ENCODE measurements at places on chromosomes 5 and 9. TPM values are rescaled to one million over a fixed set of nuclear protein-coding genes. Genes with fewer than 3 reads are reported as not detected.

The GLDC gene
- total RNA-seq = 0.14 TPM

GRCh38 chr5:137611011-137611580 lies 112.0 kb upstream of the SPOCK1 start:
- no peaks in the 10 kb centered on the region for H3K4me1 ChIP-seq
- no peak overlapping the region for H3K4me3 ChIP-seq
- no peak overlapping the region for H3K27ac ChIP-seq
- no peak for DNase-seq
- H3K36me3 ChIP-seq = no peaks in the 10 kb centered on the region

DNA sequence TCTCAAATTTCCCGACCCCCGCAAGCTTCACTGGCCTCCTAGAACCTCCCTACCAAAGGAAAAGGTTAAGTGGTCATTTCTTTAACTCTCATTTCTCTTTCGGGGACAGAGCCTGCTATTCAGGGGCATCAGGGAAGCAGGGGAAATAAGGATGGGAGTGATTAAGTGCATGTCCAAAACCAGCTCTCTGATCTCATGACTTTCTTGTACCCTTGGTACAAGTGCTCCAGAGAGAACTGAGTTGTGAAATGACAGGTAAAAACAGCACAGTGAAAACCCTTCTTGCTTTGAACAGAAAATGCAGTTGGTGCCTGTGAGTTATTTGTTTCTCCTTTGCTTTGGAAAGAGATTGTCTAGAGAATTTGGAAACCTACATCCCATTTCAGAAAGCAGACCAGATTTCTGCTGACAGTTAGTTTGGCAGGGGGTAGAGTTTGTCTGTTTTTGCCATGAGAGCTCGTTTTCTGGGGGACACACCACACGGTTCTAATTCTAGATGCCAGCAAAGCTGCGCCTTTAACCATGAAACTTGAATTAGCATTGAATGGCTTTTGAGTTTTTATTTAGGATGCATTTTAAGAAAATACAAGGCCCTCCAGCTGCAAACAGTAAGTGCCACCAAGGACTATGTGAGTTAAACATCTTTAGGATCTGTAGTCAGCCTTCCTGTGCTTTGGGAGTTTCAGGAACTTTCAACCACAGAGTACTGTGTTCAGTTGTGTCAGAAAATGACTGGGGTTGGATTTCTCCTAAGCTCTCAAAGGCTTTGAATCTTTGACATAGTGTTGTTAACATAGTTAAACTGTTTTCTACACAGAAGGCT lies 161.7 kb upstream of the LHFPL2 start:
- no peaks in the 10 kb centered on the region for H3K4me1 ChIP-seq
- no peaks in the 10 kb centered on the region for H3K36me3 ChIP-seq
- no peak for DNase-seq
- H3K27ac ChIP-seq = no peak overlapping the region
- H3K4me3 ChIP-seq = no peak overlapping the region

- no peaks in the 10 kb centered on the region for H3K4me1 ChIP-seq
- H3K36me3 ChIP-seq = no peaks in the 10 kb centered on the region
- no peak overlapping the region for H3K27ac ChIP-seq
- peaks cover 14% of the 10 kb centered on the region for H3K27me3 ChIP-seq
Observed at GRCh38 chr9:132505991-132506655, 76.3 kb upstream of the BARHL1 start.

DNA sequence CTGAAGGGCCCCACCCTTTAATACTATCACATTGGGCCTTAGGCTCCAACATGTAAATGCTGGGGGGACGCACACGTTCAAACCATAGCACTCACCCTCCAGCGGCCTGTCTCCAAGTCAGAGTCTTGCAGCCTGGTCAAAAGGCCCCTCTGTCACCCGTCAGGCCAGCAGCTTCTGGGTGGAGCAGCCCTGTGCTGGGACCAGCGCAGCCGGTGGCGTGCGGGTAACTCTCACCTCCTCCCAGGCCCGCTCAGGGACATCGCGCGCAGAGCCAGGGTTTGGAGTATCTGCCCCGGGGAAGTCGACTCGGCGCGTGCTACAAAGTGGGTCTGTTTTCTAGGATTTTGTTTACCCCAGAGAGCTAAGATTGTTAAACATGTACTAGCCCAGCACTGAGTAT lies 93.0 kb upstream of the COL5A1 start:
- H3K36me3 ChIP-seq = no peaks in the 10 kb centered on the region
- no peak overlapping the region for H3K4me3 ChIP-seq
- H3K27me3 ChIP-seq = no peaks in the 10 kb centered on the region
- no peak overlapping the region for H3K27ac ChIP-seq

The LCN12 gene
- 16.6 TPM for total RNA-seq

DNA sequence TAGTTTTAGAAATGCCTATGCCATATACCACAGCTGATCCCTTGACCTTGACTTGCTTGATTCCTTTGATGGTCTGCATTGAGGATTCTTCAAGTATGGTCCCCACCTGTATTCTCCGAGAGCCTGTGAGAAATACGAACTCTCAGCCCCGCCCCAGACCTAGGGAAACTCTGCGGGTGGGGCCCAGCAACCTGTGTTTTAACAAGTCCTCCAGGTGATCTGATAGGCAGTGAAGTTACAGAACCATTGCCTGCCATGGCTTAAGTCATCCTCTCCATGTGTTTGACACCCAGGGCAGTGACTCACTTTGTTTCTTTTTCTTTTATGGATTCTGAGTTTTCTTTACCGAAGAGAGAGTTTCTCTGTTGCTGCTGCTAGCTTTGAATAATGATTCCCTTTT lies 18.5 kb downstream of the FRMPD1 start:
- H3K27ac ChIP-seq = no peak overlapping the region
- H3K4me1 ChIP-seq = no peaks in the 10 kb centered on the region
- H3K36me3 ChIP-seq = no peaks in the 10 kb centered on the region

GRCh38 chr9:38382141-38382540 lies 10.4 kb upstream of the ALDH1B1 start:
- H3K4me1 ChIP-seq = no peaks in the 10 kb centered on the region
- no peaks in the 10 kb centered on the region for H3K27me3 ChIP-seq
- no peak overlapping the region for H3K27ac ChIP-seq
- no peak overlapping the region for H3K4me3 ChIP-seq
- no peak for DNase-seq
- H3K36me3 ChIP-seq = no peaks in the 10 kb centered on the region

The BSPRY gene
- total RNA-seq = 2.9 TPM

GRCh38 chr9:89891591-89892304 lies 286.9 kb downstream of the GADD45G start:
- H3K4me3 ChIP-seq = no peak overlapping the region
- H3K27ac ChIP-seq = peak overlapping the region; percentile 74
- H3K36me3 ChIP-seq = no peaks in the 10 kb centered on the region

The CNTNAP3 gene
- total RNA-seq = 2.0 TPM

DNA sequence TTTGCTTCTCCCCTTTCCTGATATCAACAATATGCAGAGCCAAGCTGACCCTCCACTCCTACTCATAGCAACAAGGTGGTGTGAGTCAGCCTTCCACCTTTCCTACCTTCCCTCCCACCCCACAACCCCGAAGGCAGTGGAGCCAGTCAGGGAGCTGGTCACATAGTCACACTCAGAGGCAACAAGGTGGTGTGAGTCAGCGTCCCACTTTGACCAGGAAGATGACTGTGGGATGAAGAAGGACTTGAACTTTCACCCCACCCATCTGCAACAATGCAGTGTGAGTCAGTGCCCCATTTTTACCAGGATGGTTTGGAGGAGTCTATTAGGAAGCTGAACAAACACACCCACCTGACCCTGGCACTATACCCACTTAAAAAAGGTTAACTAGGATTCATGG lies 30.1 kb upstream of the ZNF782 start:
- H3K27me3 ChIP-seq = no peaks in the 10 kb centered on the region
- H3K27ac ChIP-seq = no peak overlapping the region
- H3K4me3 ChIP-seq = no peak overlapping the region
- DNase-seq = peak; percentile 34
- H3K4me1 ChIP-seq = no peaks in the 10 kb centered on the region

DNA sequence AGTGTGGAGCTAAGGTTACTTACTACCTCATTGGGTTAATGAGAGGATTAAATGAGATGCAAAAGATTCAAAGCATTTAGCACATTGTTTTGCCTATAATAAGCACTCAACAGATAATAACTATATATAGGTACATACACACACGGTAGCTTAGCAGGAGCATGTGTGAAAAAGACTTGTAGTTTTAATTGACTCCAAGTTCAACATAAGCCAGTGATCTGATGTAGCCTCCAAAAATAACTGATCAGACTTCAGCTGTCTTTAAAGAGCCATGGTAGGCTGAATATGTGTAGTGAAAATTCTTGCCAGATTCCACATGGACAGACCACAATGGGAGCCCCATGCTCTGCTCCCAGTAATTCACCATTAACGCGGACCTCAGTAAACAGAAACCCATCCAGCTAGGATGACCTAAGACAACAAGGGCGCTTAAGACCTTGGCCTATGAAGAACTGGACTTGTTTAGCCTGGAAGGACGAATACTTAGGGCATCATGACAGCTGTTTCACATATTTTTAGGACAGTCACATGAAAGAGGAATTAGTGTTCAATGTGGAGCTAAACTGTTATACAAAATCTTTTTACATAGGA lies 115.1 kb upstream of the ZNF366 start:
- no peaks in the 10 kb centered on the region for H3K4me1 ChIP-seq
- no peaks in the 10 kb centered on the region for H3K27me3 ChIP-seq
- no peak overlapping the region for H3K27ac ChIP-seq
- no peak for DNase-seq
- H3K36me3 ChIP-seq = no peaks in the 10 kb centered on the region

- H3K36me3 ChIP-seq = no peaks in the 10 kb centered on the region
- H3K4me1 ChIP-seq = no peaks in the 10 kb centered on the region
- no peak overlapping the region for H3K4me3 ChIP-seq
- H3K27ac ChIP-seq = no peak overlapping the region
- DNase-seq = no peak
Observed at GRCh38 chr5:114311968-114312367, 49.9 kb upstream of the KCNN2 start.

The CCDC192 gene
- total RNA-seq = 0.38 TPM

DNA sequence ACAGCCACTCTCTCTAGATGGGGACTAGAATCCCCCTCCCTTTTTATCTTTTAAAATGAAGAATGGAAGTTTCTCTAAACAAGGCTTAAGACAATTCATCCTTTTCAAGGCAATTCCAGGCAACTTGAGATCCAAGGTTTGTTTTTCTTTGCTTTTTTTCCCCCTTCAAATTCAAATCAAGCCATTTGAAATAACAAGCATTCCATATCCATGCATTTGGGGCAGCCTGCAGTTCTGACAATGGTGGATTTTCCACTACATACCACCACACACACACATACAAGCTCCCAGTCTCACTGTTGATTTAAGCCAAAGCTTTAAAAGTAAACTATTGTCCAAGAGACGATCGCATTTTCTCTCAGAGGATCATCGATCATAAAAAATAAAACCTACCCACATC lies 424 bp downstream of the INSYN2B start:
- no peak for DNase-seq
- no peak overlapping the region for H3K27ac ChIP-seq
- H3K27me3 ChIP-seq = no peaks in the 10 kb centered on the region
- no peak overlapping the region for H3K4me3 ChIP-seq

The KLF9 gene
- 44.3 TPM for total RNA-seq

DNA sequence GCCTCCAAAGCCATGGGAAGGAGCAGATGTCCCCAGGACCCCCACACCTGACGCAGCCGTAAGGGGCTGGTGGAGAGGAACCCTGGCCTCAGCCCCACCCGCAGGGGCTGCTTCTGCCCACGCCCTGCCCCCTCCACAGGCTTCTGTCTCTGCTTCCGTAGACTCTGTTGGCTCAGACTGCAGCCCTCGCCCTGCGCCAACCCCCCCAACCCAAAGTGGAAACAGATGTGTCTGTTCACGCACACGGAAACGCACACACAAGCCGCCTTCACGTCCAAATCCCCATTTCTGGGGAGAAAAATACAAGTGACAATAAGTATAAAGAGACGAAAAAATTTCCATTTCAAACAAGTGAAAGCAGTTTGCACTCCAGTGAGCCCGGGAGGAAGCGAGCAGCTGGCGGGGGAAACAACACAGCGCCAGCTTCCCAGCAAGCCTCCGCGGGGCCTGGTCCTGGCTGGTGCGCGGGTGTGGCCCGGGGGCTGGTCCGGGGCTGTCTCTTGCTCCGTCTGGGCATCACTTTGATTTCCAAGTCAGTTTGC lies 32.6 kb upstream of the RXRA start:
- no peak for DNase-seq
- H3K27ac ChIP-seq = peak overlapping the region; percentile 45
- no peaks in the 10 kb centered on the region for H3K36me3 ChIP-seq
- no peaks in the 10 kb centered on the region for H3K27me3 ChIP-seq

- H3K27ac ChIP-seq = no peak overlapping the region
- H3K27me3 ChIP-seq = no peaks in the 10 kb centered on the region
- no peak overlapping the region for H3K4me3 ChIP-seq
- no peak for DNase-seq
- no peaks in the 10 kb centered on the region for H3K36me3 ChIP-seq
Observed at GRCh38 chr5:165616490-165617405, 2111.3 kb downstream of the MAT2B start.

DNA sequence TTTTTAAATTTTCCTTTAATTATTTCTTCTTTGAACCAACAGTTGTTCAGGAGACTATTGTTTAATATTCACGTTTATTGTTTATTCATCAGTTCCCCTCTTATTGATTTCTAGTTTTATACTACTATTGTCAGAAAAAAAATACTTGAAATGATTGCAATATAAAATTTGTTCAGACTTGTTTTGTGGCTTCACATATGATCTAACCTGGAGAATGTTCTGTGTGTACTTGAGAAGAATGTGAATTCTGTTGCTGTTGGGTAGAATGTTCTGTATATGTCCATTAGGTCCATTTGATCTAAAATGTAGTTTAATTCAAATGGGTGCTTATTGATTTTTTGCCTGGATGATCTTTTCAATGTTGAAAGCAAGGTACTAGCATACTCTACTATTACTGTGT lies 408.7 kb upstream of the RIOK2 start:
- no peaks in the 10 kb centered on the region for H3K36me3 ChIP-seq
- no peak overlapping the region for H3K4me3 ChIP-seq
- no peak overlapping the region for H3K27ac ChIP-seq
- no peaks in the 10 kb centered on the region for H3K27me3 ChIP-seq

- no peak overlapping the region for H3K4me3 ChIP-seq
- no peaks in the 10 kb centered on the region for H3K27me3 ChIP-seq
- no peak for DNase-seq
- peaks cover 26% of the 10 kb centered on the region for H3K4me1 ChIP-seq
- no peak overlapping the region for H3K27ac ChIP-seq
- no peaks in the 10 kb centered on the region for H3K36me3 ChIP-seq
Observed at GRCh38 chr5:37247036-37247435, 2.1 kb downstream of the CPLANE1 start.

DNA sequence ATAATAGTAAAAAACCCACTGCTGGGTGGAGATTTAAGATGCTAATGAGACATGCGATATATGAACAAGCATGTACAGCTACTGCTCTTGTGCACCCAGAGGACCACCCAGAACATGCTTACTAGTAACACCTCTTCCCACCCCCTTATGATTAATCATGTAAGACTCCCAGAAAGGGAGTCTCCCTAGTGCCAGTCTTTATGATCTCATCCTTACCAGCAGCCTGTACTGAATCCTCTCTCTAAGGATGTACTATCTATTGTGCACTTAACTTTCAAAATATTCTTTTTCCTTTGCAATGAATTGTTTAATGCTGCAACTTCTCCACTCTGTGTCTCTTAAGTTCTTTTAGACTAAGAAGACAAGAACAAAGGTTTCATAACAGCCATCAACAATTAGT lies 9.1 kb upstream of the MAT2B start:
- H3K27ac ChIP-seq = no peak overlapping the region
- H3K4me1 ChIP-seq = no peaks in the 10 kb centered on the region
- H3K27me3 ChIP-seq = no peaks in the 10 kb centered on the region

- H3K27ac ChIP-seq = no peak overlapping the region
- no peaks in the 10 kb centered on the region for H3K27me3 ChIP-seq
- DNase-seq = no peak
- no peaks in the 10 kb centered on the region for H3K36me3 ChIP-seq
- peaks cover 9% of the 10 kb centered on the region for H3K4me1 ChIP-seq
Observed at GRCh38 chr9:124625087-124625486, 117.9 kb upstream of the NR5A1 start.
